ENCODE measurements at places on chromosomes 1 and 21.

- DNase-seq = no peak
Measured at GRCh38 chr1:183514235-183514634, 41.9 kb downstream of the SMG7 start.

DNA sequence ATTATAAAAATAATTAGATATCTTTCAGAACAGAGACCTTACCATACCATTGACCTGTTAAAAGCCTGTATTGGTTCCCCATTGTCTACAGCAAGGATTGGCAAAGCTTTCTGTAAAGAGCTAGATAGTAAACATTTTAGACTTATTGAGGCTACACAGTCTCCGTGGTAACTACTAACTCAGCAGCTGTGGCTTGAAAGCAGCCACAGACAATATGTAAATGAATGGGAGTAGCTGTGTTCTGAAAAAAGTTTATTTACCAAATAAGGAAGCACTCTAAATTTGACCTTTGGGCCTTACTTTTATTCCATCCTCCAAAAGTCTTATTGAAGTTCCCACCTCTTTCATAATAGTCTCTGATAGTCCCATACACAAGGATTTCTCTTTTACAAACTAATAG lies 39.7 kb downstream of the NUP210L start:
- DNase-seq = no peak

GRCh38 chr1:22413799-22414198 lies 37.9 kb upstream of the ZBTB40 start:
- no peak for DNase-seq

DNA sequence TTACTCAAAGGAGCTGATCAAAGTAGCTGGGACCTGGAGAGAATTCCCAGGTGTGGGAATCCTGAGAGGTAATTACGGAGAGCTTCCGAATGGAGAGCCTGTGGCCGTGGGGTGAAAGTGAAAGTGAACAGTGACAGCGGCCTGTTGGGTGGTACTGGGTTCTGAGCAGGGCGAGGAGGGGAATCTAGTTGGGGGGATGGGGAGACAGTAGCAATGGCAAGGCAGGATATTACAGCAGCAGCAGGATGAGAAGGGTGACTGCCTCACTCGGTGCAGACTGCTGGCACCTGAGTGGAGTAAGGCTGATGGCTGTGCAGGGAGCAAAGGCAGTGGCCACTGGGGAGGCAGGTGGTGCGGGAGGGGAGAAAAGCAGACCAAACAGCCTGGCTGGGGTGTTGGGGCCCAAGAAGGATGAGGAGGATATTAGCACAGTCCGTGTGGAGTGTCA lies 70.3 kb upstream of the PRDX6 start:
- DNase-seq = no peak

DNA sequence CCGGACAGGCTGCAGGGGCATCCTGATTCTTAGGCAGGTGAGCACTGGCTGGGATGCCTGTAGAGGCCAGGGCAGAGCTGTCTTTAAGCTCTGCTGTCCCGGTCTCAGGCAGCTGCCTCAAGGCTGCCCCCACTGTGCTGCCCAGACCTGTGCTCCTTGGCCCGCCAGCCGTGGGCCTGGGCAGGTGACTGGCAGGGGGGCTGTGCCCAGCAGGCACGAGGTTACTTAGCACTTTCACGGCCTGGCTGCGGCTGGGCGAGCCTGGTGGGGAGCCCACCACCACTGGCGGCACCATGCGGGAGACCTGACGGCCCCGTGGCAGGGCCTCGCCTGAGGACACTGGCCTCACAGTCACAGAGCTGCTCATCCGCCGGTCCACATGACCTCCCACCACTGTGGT lies 8.2 kb downstream of the CRYBG2 start:
- DNase-seq = no peak

DNA sequence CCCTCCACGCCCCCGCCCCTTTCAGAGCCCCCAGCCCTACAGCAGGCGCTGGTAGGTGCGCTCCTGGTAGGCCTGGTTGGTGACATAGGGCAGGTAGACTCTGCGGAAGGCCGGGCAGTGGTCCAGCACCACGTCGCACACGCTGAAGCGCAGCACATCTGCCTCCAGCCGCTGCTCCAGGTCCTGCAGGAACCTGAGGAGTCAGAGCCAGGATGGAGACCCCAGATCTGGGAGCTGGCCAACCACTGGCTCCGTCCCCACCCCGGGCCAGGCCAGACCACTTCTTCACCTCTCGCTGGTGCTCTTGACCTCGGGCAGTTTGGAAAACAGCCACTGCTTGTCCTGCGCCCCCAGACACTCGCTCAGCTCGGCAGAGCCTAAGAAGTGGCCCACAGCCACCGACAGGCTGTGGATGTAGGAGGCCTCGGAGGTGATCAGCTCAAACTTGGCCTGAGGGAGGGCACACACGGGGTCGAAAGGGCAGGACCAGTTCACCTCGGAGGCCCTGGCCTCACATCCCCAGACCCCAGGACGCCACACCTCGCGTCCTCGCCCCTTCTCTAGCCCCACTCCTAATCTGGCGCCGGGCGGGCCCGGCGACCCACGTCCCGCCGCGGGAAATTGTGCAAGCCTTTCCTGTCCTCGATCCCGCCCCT lies 6.4 kb downstream of the ARHGEF19 start:
- DNase-seq = no peak

DNA sequence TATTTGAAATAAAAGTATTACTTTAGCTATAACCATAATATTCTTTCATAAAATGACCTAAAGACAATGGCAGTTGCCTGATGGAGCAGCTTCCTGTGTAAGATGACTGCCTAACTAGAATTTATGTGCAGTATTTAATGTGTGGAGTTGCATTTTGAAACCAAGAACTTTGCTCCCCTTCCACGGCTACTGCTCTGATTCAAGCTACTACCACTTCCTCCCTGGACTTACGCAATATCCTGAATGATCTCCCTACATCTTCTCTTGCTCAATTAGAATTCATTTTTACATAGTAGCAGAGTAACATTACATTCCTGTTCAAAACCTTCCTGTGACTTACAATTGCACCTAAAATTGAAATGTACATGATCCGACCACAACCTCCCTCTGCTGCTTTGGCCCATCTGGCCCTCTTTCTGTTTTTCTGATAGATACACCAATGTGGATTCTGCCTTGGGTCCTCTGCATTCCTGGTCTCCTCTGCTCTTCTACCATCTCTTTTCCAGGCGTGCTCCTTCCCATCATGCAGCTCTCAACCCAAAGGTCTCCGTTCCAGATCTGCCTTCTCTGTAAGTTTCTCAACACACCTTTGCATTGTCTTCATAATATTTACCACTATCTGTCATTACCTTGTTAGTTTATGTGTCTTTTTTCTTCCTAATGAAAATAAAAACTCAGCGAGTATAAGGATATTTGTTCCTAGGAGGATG lies 47.4 kb upstream of the USP25 start:
- DNase-seq = no peak

GRCh38 chr1:155322571-155322952 lies 1.9 kb downstream of the RUSC1 start:
- no peak for DNase-seq
